ENCODE measurements at places on chromosomes 3 and 15.

DNA sequence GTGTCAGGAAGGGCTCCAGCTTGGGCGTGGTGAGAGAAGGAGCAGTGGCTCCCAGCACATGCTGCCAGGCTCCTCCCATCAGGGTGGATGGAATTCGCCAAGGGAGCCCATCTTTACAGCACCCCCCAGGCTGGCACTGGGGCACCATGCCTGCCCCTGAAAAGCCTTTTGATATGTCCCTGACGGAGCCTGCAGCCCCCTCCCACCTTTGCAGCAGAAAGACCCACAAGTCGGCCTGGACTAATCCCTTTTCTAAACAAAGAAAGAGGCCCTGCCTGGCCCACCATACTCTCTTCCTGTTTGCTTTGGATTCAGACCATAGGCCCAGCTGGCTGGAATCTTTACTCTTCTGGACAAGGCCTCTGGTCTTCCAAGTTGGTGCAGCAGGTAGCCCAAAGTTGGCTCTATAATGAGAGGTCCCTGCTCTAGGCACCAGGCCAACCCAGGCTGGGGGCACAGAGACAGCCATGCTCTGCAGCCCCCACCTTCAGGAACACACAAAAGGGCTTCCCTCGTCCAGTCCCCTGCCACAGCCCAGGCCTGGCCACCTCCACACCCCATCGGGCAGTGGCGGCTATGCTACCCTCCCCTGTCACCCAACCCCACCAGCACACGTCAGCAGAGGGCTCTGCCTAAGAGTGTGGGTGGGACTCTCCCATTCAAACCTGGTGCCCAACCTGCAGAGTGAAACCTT lies 5.4 kb downstream of the ANPEP start:
- no peak for DNase-seq

DNA sequence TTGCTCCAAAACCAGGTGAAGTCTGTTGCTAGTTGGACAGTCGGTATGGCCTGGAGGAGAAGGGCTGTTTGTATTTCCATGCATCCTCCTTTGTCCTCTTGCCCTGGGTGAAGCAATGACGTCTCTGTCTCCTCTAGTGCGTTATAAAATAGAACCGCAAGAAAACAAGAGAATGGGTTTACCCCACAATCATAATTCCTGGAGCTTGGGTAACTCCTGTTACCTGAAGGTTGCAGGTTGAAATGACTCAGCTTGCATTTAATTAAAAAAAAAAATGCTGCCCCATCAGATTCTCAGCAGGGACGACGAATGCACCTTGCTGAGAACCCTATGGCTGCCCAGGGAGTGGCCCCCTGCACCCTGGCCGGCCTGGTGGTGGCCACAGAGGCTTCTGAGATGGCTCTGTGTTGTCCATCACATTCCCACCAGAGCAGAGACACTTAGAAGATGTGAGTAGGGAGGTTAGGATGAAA lies 228.2 kb upstream of the BHLHE40 start:
- no peak for DNase-seq

- no peak for DNase-seq
Observed at GRCh38 chr3:136193278-136194054, 2.7 kb downstream of the MSL2 start.

DNA sequence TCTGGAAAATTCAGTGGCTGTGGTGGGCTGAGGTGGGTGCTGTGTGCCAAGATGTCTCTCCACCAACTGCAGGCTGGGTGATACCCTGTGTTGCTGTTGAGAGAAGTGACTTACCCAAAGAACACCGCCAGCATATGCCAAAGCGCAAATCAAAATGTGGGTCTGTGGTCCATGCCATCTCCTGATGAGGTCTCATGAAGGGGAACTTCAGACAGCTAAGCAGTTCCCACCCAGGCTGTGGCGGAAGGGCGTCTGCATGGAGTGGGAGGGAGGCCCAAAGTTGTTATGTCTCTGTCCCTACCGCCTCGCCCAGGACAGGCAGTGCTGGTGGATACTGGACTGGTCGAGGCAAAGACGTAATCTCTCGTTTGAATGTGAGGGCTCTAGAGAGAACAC lies 70.9 kb upstream of the PLXNA1 start:
- no peak for DNase-seq

DNA sequence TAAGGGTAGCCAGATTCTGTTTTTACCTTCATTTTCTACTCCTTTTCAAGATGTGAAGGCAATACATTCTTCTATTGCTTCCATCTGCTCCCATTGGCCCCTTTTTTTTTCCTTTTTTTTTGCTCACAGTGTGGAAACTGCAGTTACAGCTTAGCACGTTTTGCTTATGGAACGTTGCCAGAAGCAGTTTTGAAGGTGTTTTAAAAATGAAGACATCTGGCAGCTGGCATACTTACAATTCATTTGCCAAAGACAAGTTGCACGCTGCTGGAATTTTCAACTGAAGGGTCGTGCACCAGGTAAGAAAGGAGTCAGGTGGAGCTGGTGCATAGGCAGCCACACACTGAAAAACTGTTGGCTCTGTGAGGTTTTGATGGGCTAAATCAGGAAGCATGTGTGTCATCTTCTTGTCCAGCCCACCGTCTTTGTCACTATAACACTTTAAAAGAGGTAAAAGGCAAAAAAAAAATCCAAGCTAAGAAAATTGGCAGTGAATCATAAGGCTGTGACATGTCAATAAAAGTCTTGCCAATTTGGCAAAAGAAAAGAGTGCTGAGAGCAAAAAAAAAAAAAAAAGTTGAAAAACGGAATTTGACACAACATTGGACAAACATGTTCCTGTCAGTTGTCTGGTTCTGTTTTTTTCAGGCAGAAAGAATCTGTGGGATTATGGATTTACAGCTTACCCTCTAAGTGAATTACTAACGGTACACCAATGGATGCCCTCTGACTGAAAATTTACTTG lies 225.4 kb upstream of the SOX2 start:
- DNase-seq: no peak

- no peak for DNase-seq
Observed at GRCh38 chr15:101003081-101003480, 83.9 kb downstream of the LRRK1 start.

Measured in hematopoietic multipotent progenitor cell treated with erythropoietin and hydrocortisone succinate and interleukin-3 and kit ligand, for 15 days (in vitro differentiated cells).